DMS153 (cell line): ENCODE measurements at places on chromosomes 1 and 21.

DNA sequence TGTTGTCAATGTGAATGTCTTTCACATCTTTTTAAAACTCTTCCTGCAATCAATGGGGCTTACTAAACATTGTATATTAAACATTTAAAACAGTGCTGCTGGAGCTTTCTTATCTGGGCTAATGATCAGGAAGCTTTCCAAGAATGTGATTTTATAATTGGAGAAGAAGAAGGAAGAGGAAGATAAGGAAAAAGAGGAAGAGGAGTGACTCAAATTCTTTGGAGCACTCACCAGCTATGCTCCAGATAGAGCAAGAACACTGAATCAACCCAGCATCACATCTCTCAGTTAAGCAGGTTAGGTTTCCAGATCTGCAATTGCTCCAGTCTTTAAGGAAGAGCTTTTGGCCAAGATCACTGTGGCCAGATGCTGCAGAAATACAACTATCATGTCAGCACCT lies 1.4 kb upstream of the SPRR2E start:
- DNase-seq, result no peak

- DNase-seq, result no peak
Measured at GRCh38 chr21:31623664-31624063, 35.8 kb upstream of the SOD1 start.

- DNase-seq, result no peak
Measured at GRCh38 chr1:6471086-6471969, 5.4 kb upstream of the TNFRSF25 start.

- no peak for DNase-seq
Measured at GRCh38 chr1:201640624-201641023, 101.7 kb downstream of the NAV1 start.

- no peak for DNase-seq
Measured at GRCh38 chr1:57367945-57368344, 55.9 kb downstream of the DAB1 start.

- DNase-seq, result no peak
Measured at GRCh38 chr1:53116307-53116810, 26.1 kb downstream of the SLC1A7 start.

- DNase-seq, result no peak
Measured at GRCh38 chr1:32465578-32465933, 684 bp downstream of the ZBTB8B start.

- DNase-seq, result no peak
Measured at GRCh38 chr1:235019471-235019870, 109.2 kb downstream of the TOMM20 start.

- DNase-seq, result no peak
Measured at GRCh38 chr1:25912076-25912831, 6.0 kb upstream of the STMN1 start.

DNA sequence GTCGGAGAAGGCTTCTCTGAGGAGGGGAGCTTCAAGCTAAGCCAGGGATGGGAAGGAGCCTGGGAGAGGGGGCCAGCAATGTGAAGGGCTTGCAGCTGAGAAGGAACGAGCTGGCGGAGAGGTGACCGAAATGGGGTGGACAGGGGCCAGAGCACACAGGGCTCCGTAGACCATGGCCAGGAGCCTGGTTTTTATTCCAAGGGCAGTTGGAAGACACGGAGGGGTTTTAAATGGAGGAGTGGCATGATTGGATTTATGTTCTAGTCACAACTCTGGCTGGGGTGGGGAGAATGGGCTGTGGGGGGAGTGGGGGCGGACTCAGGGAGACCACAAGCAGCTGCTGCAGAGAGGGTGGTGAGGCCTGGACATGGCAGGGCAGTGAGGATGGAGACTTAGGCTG lies 5.1 kb upstream of the EPS8L3 start:
- DNase-seq, result no peak

GRCh38 chr1:90557706-90558105 lies 159.4 kb downstream of the BARHL2 start:
- no peak for DNase-seq

GRCh38 chr21:16863908-16864307 lies 648.9 kb upstream of the CXADR start:
- DNase-seq, result no peak

DNA sequence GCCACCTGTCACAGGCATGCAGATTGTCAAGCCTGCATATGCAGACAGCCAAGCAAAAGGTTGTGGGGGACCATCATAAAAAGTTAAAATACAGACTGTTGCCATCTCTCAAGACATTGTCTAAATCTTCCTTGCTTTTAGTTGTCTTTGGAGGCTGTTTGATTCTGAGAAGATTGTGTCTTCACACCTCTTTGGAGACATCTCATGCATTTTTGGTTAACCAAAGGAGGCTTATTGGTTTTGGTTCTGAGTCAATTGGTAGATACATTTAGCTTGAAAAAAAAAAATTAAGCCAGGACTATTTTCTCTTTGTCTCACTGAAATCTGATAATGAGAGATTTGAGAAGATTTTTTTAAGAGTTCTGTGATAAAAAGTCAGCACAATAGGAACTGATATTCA lies 217.6 kb downstream of the LYPLAL1 start:
- no peak for DNase-seq

DNA sequence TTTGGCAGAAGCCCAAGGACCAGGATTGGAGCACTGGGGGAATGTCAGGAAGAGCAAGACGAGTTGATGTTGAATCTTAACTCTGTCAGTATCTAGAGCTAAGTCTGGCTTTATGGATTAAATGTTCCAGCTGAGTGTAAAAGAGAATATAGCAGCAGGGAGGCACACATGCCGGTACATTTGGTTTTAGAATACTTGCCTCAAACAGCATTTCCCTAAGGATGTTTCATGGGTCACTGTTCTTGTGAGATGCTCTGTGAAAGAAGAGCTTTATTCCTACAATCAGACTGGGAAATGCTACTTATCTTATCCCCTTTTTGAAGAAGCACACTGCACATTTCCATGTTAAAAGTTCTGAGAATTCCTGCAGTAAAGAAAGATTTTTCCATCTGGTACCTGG lies 440.3 kb upstream of the B3GALT2 start:
- DNase-seq, result no peak

DNA sequence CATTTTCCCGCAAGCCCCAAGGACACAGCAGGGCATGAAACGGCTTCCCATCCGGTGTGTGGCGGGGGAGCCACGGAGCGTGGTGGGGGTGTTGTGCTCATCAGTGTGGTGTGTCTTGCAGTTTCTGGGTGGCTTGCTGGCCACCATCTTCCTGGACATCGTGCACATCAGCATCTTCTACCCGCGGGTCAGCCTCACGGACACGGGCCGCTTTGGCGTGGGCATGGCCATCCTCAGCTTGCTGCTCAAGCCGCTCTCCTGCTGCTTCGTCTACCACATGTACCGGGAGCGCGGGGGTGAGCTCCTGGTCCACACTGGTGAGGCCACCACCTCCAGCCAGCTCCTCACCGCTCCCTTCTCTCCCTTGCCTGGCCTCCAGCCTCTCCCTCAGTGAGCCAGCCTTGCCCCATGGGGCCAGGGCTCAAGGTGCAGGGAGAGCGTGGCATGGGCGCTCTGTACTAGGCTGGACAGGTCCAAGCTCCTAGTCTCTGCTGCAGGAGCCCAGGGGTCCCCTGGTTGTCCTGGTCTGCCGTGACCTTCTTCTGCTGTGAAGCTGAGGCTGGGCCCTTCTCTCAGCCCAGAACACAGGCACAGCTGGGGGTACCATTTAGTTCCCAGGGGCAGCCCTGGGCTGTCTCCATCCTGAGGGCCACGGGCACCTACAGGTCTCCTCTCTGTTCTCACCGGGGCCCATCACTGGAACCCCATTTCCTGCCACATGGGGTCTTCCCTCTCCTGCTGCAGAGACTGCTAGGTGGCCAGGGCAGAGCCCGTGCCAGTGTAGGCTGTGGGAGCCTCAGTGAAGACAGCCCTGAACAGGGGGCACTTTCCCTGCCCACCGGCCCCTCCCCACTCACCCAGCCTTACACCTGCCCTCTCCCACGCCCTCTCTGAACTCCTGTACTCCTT lies 12.6 kb downstream of the AGTRAP start:
- no peak for DNase-seq

DNA sequence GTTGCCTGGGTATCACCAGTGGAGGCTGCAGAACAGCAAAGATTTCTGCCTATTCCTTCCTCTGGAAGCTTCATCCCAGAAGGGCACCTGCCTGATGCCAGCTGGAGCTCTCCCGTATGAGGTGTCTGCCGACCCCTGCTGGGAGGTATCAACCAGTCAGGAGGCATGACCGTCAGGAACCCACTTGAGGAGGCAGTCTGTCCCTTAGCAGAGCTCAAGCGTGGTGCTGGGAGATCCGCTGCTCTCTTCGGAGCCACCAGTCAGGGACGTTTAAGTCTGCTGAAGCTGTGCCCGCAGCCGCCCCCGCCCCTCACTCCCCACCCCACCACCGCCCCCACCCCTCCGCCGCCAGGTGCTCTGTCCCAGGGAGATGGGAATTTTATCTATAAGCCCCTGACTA lies 23.1 kb upstream of the HFM1 start:
- peak; percentile 31 for DNase-seq

- no peak for DNase-seq
Measured at GRCh38 chr21:46620846-46621245, 14.6 kb upstream of the PRMT2 start.

DNA sequence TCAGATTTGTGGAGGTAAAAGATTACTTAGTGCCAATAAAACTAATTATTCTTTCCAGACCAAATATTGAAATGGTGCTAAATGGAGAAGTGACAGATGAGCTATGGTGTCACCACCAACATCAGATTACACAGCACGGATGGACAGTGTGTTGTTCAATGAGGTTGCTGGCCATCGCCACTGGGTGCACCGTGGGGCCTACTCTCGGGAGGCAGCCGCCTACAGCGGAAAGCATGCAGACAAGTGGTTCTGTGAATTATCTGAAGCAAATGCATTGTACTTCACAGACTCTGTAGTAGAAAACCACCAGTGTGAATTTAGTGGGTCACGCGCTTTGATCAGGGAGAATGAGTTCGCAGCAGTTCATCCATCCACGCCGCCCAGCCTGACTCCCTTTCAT lies 42.3 kb downstream of the GNG4 start:
- no peak for DNase-seq

GRCh38 chr1:181081395-181081794 lies 7.1 kb upstream of the IER5 start:
- peak; percentile 43 for DNase-seq

- DNase-seq, result peak; percentile 69
Measured at GRCh38 chr1:244074559-244075171, 23.6 kb downstream of the ZBTB18 start.
